ENCODE measurements at places on chromosomes 7 and 10.

DNA sequence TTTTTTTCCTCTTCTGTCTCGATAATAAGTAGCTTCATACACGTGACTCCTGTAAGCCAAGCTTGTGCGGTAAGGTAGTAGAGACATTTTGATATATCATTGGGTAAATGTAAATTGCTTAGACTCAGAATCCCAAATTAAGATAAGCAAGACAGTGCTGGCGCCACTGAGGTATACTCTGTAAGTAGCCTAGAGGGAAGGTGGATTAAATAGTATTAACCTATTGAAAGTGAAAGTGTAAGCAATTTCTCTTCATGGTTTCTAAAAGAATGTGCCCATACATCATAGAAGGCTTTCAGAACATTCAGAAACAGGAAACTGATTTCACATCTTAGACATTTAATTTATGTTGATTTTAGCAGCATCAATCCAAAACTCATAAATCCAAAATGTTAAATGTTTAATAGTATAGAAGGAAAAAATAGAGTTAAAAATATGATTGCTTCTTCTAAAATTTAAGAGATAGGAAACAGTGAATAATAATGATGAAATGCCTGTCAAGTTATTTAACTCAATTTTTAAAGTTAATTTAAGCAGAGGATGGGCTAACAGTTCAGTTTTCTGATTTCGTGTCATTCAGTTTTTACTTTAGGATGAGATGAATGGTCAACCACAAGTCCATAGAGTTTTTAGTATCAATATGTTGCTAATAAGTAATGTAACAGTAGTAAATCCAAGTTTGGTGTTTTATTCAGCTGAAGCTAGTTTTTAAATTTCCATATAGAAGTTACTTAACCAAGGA is 36.8 kb downstream of the LRRC72 start:
- peaks cover 23% of the 10 kb centered on the region for H3K4me1 ChIP-seq
- peaks cover 7% of the 10 kb centered on the region for H3K27me3 ChIP-seq
- H3K36me3 ChIP-seq = no peaks in the 10 kb centered on the region
- H3K4me3 ChIP-seq = peak overlapping the region; percentile 71

DNA sequence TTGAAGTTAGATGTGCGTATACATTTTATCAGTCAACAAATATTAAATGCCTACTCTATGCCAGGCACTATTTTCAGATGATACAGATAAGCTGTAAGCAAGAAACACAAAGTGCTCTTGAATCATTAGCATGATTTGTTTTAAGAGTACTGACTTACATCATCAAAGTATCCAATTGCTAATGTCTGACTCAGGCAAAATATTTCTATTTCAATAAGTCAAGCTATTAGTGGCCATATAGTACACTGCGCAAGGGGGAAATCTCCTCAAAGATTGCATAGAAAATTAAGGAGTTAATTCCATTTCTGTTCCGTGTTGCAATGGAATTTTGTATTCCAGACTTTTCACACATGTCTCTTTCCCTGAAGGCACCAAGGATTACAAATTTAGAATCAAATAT is 46.1 kb upstream of the DNAJC1 start:
- no peak for ATAC-seq
- H3K36me3 ChIP-seq = no peaks in the 10 kb centered on the region
- H3K27me3 ChIP-seq = no peaks in the 10 kb centered on the region
- H3K27ac ChIP-seq = no peak overlapping the region
- H3K4me3 ChIP-seq = no peak overlapping the region

DNA sequence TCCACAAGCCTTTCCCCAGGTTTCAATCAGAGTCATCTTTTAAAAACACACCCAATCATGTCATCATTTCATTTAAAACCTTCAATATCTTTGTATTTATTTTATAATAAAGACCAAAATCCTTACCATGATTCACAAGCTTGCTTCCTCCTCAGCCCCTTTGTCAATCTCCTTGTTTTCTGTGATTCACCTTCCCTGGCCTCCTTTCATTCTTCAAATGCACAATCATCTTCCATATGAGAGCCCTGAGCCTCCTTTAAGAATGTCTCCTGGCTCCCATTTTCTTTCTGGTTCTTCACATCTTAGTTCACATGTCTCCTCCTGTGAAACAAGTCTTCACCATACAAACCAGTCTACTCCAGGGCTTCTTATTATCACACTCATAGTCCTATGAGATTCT is 904.0 kb downstream of the SORCS3 start:
- no peaks in the 10 kb centered on the region for H3K36me3 ChIP-seq
- no peaks in the 10 kb centered on the region for H3K4me1 ChIP-seq
- H3K27ac ChIP-seq = no peak overlapping the region
- no peaks in the 10 kb centered on the region for H3K27me3 ChIP-seq

DNA sequence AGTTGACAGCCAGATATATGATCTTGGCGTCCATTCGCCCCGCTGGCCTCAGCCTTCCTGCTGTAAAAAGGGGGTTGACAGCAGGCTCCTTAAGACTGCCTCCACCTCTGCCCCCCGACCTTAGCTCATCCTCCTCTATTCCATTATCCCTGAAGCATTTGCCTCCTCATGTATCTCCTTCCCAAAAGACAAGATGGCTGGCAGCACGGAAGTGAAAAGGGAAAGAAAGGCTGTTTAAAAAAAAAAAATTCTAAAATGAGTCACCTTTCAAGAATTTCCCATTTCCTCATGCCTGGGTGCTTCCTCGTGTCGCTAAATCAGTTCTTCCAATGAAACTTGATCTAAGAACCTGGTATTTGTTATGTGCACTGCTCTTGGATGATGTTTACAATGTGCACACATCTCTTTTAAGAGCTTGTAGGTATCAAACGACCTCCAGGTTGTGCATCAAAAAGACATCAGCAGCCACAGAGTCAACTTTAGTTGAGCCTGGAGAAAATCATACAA is 1.7 kb downstream of the SCRN1 start:
- H3K36me3 ChIP-seq = no peaks in the 10 kb centered on the region
- H3K4me1 ChIP-seq = peaks cover 36% of the 10 kb centered on the region
- no peaks in the 10 kb centered on the region for H3K27me3 ChIP-seq

GRCh38 chr7:122337011-122337410 is 32.5 kb upstream of the FEZF1 start:
- H3K36me3 ChIP-seq = no peaks in the 10 kb centered on the region
- H3K4me1 ChIP-seq = no peaks in the 10 kb centered on the region
- H3K4me3 ChIP-seq = no peak overlapping the region
- no peaks in the 10 kb centered on the region for H3K27me3 ChIP-seq
- no peak for ATAC-seq
